ENCODE measurements at places on chromosomes 1 and 21.

- DNase-seq, result no peak
Observed at GRCh38 chr21:43343095-43343991, 83.6 kb downstream of the SIK1 start.

GRCh38 chr1:44111861-44112260 is 6.8 kb upstream of the KLF17 start:
- DNase-seq, result no peak

DNA sequence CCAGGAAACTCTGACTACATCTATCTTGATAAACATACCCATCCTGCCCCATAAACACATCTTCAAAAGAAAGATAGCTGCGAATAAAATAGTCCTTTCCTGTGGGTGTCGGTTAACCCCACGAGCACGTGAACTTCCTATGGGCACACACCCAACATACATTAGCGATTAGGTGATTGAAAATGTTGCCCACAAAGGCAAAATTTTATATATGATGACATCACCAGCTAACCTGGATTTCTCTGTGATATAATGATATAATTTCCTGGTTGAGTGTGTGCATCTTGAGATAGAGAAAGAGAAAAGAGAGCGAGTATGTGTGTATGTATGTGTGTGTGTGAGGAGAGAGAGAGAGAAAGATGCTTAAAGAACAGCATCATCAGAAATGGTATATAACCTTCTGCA is 296.1 kb downstream of the PTPRC start:
- DNase-seq, result no peak

DNA sequence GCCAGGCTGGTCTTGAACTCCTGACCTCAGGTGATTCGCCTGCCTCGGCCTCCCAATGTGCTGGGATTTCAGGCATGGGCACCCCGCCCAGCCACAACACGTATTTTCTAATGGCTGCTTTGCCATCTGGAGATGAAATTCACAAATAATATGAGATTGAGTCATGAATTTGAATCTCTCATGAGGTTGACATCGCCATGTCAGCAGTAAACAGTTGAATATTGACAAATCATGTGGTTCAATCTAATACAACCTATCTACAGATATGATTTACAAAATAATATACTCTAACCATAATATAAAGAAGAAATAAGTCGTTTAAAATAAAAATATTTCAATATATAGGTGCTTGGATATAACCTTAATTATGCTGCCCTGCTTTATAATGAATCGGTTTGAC is 42.1 kb downstream of the MYOM3 start:
- no peak for DNase-seq

DNA sequence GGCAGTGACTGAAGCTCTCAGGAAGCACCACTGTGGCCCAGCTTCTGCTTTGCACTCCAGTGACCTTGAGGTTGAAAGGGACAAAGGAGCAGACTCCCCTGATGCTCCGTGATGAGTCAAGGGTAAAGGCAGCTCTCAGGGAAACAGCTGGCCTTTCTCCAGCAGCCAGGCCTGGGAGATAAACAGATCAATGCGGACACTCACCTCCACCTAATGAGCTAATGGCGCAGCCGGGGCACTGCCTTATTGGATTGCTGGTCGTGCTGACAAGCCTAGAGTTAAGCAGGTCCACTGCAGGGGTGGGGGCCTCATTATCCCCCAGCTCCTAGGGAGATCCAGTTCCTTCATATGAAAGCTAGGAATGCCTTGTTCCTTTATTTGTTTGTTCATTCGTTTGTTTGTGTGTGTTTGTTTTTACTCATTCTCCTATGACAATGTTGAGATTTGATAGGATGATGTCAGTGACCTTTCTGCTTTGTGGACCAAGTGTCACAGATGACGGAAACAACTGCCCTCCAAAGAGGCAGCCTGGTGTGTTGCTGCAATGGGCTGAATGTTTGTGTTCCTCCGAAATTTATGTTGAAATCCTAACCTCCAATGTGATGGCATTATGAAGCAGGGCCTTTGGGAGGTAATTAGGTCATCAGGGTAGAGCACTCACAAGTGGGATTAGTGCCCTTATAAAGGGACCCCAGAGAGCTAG is 141.4 kb upstream of the BEND5 start:
- DNase-seq, result no peak

GRCh38 chr21:21384977-21385376 is 386.8 kb downstream of the NCAM2 start:
- DNase-seq, result no peak

- DNase-seq, result no peak
Observed at GRCh38 chr1:6342056-6342455, 51.5 kb downstream of the ACOT7 start.

DNA sequence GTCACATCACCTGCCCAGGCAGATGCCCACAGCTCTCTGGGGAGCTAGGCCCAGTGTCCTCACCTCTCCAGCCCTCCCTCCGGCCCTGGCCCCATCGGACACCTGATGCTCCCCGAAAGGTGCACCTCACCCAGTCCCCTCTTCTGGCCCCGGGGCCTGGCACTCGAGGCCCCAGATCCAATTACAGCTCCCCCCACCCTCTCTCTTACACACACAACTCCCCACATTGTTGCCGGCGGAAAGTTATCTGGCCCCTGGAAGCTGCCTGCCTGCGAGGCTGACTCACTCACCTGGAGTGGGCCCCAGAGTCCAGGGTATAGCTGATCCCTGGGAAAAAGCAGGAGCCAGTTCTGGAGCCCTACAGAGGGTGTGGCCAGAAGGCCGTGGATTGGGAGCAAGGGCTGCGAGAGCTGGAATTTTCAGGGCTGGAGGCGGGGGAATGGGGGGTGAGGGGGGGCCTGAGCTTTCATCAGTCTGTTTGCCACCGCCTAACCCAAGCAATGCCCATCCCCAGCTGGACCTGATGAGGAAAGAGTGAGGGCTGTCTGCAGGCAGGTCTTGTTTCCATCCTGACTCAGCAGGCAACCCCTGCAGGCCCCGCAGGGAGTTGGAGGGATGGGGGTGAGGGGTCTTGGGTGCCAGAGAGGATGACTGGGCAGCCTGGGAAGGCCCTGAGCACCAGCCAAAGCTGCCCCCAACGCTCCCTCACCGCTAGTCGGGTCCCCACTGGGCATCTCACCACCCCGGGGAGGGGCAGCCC is 948 bp downstream of the FBXO2 start:
- no peak for DNase-seq

GRCh38 chr1:164773102-164773501 is 214.1 kb downstream of the PBX1 start:
- no peak for DNase-seq

- DNase-seq, result no peak
Observed at GRCh38 chr1:34928699-34929496, 552 bp downstream of the DLGAP3 start.

GRCh38 chr1:117735045-117735992 is 129.5 kb downstream of the TENT5C start:
- DNase-seq, result no peak

DNA sequence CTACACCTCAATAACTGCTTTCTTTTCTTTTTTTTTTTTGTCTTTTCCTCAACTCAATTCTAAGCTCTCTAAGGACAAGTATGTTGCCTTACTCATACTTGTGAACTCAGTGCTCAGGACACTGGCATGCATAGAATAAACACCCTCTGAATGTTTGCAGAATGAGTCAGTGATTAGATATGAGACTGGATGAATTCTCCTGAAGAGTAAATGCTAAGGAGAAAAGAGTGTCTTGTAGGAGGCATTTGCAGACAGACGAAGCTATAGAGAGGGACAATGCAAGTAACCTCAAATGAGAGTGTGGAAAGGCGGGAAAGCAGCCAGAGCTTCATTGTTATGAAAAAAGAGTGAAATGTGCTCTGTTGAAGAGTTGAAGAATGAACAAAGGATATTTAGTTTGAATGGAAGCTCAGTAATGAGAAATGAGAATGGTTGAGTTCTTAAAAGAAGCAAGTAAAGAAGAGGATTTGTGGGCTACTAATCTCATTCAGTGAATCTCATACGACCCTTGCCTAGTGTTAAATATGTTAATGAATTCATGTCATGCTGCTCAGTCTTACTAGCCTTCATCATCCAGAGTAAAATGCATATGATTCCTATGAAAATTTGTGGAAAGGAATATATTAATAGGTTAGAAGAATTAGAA is 166.1 kb upstream of the DPYD start:
- DNase-seq, result peak; percentile 86

DNA sequence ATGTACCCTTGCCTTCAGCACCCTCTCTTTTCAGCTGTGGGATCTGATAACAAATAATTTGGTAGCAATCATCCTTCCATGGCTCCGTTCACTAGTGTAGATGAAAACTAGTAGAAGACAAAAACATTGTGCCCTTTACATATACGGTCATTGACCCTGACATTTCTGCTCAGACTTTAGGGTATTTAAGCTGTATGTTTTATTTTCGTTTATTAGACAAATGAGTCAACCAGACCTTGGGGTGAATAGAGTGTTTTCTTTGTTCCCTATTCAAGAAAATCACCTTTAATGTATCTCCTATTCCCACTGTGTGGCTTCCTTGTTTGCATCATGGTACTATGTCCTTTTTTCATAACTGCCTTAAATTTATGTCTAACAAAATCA is 187.3 kb downstream of the VAV3 start:
- DNase-seq, result no peak

GRCh38 chr1:89739013-89739843 is 81.6 kb upstream of the LRRC8D start:
- DNase-seq, result no peak

- no peak for DNase-seq
Observed at GRCh38 chr1:37123276-37124115, 89.2 kb upstream of the GRIK3 start.

DNA sequence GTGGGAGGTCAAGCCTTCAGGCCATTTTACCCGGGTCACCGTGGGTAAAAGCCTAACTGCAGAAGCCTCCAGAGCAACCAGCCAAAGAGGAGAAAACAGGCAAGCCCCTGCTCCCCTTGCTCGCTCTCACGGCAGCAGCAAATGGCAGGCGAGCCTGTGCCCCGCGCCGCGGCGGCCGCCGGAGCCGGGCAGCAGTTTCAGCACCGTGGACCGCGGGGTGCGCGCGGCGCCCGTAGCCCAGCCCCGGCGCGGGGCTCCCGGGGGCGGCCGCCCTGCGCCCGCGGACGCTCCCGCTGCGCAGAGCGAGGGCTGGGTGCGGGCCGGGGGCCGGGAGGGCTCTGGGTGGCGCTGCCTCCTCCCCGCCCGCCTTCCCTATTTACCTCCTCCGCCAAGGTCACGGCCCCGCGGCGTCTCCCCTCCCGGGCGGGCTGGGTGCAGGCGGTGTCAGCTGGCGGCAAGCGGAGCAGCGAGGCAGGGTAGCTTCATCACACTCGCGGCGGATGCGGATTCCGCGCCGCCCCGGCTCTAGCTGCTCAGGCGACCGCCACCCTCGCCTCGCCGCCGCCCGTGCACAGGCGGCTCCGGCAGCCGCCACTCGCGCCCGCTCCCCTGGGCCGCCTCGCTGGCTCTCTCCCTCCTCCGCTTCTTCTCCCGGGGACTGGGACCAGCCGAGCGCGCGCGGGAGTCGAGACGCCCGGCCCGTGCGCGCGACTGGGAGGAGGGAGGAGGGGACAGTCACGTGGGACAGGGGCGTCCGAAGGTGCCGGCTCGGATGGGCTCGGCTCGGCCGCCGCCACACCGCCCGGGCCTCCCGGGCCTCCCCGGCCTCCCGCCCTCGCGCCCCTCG is at the start of gene RGS7:
RGS7 (minus strand) TSS at position 687 of the 847 bp plus-strand sequence.
- DNase-seq, result peak; percentile 16

GRCh38 chr1:213162338-213162737 is 111.3 kb downstream of the RPS6KC1 start:
- no peak for DNase-seq

DNA sequence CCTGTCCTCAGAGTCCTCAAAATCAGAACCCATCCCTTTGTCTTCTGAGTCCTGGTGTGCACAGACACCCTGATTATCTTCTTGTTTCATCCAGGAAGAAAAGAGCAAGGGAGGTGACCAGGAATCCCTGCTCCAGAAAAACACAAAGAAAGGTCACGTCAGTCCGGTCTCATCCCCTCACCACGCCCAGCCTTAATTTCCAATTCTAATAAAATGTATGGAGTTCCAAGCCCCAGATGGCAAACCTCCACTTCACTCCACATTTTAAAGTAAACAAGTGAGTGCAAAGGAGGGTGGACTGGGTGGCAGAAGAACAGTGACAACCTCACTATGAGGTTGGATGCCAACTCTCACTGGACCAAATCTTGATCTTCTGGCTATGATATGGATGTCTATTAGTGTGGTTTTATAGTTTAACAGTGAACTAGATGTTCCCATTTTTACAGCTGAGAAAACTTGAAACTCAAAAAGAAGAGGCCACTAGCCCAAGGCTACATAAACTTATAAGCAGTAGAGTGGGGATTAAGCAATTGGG is 22.0 kb downstream of the ZNF697 start:
- DNase-seq, result no peak

- DNase-seq, result no peak
Observed at GRCh38 chr1:18340787-18341186, 139.9 kb upstream of the KLHDC7A start.

DNA sequence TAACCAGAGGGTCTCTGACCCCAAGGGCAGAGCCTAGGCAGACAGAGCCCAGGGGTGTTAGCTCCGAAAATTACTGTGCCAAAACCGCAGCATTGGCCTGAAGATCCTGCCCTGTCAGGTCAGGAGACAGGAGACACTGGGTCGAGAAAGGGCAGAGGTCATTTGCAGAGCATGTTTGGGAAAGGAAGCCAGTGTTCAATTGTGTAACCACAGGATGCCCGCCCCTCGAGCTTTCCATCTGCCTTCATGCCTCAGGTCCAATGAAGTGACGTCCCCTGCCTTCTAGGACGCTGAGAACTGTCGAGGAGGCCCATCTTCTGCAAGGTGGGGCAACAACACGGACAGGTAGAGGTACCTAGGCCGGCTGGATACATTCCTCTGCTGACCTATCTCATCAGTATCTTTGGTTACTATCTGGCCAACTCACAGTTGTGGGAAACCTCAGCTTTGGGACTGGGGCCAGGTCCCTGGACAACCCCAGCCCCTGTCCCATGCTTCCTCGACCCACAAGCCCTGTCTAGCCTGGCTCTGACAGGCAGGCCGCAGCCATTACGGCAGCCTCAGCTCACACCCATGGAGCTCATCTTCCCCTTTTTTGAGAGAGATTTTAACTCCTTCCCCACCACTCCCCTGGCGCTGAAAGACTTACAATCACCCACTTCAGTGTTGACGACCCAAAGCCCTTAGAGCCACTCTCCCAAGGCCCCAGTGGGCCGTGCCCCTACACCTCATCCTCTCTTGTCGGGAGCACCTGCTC is 1.3 kb downstream of the ARL8A start:
- DNase-seq, result no peak

GRCh38 chr1:19582318-19582717 is 61.8 kb upstream of the NBL1 start:
- DNase-seq, result no peak

- no peak for DNase-seq
Observed at GRCh38 chr1:53398091-53398490, 61.1 kb upstream of the DMRTB1 start.

GRCh38 chr1:36204347-36204909 is 19.8 kb upstream of the THRAP3 start:
- no peak for DNase-seq

DNA sequence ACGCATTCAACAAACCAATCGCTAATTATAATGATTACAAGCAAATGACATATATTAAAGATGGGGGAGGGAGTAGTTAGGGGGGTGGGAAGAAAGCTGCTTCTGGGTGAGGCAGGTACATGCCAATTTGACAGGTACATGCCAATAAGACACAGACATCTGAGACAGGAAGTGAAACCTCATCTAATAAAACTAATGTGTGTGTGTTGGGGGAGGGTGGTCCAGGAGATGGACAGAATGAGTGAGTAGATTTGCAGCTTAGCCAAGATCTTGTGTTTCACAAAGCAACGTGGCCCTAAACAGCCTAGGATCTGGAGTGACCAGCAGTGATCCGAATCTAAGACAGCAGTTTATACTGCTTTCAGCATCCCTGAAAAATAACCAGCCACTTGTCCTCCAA is 10.8 kb downstream of the CFAP45 start:
- DNase-seq, result no peak

GRCh38 chr1:163082971-163083370 is 13.8 kb downstream of the RGS4 start:
- DNase-seq, result no peak
